ENCODE measurements at places on chromosomes 4 and X.

DNA sequence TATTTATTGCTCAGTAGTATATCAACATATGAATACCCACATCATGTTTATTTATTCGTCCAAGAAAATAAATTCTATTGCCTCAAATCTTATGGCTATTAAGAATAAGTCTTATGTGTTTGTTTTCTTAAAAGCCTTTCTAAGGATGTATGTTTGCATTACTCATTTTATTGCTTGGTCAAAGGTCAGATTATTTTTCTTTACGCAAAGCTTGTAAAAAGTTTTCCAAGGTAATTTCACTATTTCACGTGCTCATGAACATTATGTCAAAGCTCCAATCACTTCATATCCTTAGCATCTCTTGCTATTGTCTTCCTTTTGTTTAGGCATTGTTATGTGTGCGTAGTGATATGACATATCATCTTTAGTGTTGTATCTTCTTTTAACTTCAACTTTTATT, 258.5 kb upstream of the FSTL5 start:
- DNase-seq, result peak; percentile 44

DNA sequence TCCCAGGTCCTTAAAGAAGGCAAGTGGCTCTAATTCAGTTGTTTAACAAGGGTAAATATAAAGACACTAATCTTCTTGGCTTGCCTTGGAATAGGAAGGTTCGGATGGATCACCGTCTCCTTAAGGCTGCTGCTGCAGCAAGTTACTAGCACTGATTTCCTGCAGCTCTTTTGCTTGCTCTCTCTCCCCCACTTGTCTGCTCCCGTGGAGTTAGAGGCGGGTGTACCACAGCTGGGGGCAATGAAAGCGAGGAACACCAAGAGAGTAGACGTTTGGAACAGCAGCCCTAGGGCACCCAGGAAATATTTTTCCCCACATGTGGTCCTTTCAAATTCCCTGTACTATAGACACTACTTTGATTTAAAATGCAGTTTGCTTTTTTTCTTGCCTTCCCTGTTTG, 202.2 kb downstream of the SH2D1A start:
- no peak for DNase-seq

- DNase-seq, result no peak
Measured at GRCh38 chr4:34891892-34892291, 1352.4 kb downstream of the ARAP2 start.

DNA sequence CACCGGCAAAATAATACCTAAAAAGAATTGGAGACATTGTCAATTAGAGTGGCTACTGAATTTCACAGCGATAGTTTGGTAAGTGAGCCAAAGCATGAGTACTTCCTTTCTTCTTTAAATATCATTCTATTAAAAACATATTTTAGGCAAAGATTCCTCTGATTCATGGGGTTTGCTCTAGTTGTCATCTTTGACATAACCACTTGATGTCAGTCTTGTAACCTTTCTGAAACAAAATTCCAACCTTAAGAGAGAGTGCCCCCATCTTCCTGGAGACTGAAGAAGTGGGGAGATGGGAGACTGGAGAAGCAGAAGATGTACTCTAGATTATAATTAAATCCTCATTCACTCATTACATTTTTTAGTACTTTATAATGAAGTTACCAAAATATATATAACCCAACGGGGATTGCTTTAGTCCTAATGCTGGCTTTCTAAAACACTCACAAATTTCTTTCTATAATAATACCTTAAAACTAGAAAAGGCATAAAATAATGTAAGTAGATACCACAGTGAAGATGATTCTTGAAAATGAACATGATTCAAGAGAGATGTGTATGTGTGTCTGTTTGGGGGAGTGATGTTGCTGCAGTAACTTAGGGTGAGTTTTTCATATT, 96.4 kb downstream of the EMCN start:
- no peak for DNase-seq

DNA sequence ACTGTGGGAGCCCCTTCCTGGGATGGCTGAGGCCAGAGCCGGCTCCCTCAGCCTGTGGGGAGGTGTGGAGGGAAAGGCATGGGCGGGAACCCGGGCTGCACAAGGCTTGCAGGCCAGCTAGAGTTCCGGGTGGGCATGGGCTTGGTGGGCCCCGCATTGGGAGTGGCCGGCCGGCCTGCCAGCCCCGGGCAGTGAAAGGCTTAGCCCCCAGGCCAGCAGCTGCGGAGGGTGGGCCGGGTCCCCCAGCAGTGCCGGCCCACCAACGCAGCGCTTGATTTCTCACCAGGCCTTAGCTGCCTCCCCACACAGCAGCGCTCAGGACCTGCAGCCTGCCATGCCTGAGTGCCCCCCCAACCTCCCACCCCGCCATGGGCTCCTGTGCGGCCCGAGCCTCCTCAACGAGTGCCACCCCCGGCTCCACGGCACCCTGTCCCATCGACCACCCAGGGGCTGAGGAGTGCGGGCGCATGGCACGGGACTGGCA, 78.0 kb downstream of the COX7B2 start:
- DNase-seq, result no peak

DNA sequence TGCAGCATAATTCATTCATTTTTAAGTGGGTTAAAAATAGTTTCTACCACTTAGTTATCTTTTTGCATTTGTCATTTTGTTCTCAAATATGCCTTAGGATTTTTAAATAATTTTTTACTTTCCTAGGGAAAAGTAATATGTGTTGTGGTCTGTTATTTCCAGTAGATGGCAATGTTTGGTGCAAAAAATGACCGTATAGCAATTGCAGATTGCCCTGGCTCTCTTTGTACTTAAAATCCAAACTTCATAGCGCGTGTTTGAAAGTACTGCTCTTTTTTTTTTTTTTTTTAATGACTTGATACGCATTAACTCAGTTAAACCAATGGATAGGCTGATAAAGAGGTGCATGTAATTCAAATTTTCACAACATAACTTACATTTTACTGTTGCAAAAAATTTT, 74.4 kb upstream of the RBMX start:
- no peak for DNase-seq

All from LNCaP clone FGC (cell line).